ENCODE measurements at places on chromosomes 3 and 15. TPM values are rescaled to one million over a fixed set of nuclear protein-coding genes. Genes with fewer than 3 reads are reported as not detected.

Gene CSPG5
- total RNA-seq = 0.32 TPM

Gene OIP5
- 8.6 TPM for total RNA-seq

DNA sequence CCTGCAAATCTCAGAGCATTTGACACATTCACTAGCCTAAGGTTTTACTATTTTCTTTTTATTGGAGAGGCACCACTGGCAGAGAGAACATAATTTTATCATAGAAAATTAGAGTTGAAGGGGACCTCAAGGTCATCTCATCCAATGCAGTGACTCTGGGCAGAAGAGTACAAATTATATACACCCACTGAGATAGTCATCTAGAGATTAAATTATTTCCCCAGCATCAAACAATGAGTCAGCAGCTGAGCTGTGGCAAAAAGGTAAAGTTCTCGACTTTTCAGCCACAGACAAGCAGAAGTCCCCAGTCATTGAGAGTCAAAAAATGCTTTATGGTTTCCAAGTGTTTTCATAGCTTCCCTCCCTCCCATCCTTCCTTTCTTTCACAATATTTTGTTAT, 39.3 kb upstream of the SEMA6D start:
- no peak for DNase-seq

- no peak for DNase-seq
Observed at GRCh38 chr3:60501314-60501713, 749.9 kb downstream of the FHIT start.

GRCh38 chr15:76576523-76577279, 240.1 kb downstream of the ISL2 start:
- peak; percentile 65 for DNase-seq

DNA sequence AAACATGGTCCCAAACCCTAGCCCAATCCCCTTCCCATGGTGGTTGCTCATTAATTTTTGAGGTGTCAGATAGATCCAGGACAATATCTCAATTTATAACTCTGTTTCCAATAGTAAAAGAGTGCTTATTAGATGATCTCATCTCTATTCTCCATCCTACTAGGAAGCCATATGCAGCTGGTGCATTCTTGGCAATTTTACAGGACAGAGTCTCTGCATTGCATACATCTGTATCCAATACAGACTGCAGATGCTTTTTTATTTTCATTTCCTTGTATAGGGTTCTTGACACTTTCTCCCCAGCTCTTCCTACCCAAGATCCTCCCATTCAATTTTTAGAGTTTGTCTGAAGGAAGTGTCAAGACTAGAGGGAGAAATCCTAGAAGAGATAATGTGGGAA, 194.8 kb upstream of the DPH6 start:
- DNase-seq = peak; percentile 70

- peak; percentile 97 for DNase-seq
Observed at GRCh38 chr15:71743861-71744382, 66.4 kb upstream of the NR2E3 start.

GRCh38 chr15:35197754-35198153, 112.7 kb upstream of the NANOGP8 start:
- DNase-seq = no peak

Data from fibroblast of villous mesenchyme (primary cell).